ENCODE measurements at places on chromosomes 3 and 15. TPM values are rescaled to one million over a fixed set of nuclear protein-coding genes. Genes with fewer than 3 reads are reported as not detected.

MAP4 gene
- total RNA-seq = 120 TPM

PDZRN3 gene
- 0.19 TPM for total RNA-seq

CRYGS gene
- 2.4 TPM for total RNA-seq

RHOV gene
- not detected for total RNA-seq

TMOD2 gene
- 20.7 TPM for total RNA-seq

GABRA5 gene
- not detected for total RNA-seq

CNOT10 gene
- 19.8 TPM for total RNA-seq

SLC28A2 gene
- not detected for total RNA-seq

HHATL gene
- not detected for total RNA-seq
